A549 treated with GW870086 at 1 μM for 4 hours (cell line): ENCODE measurements at places on chromosomes 2 and 18. TPM values are rescaled to one million over a fixed set of nuclear protein-coding genes. Genes with fewer than 3 reads are reported as not detected.

The MOB1A gene
- 67.3 to 91.6 TPM (median 83.7 TPM) in 5 replicates for total RNA-seq

The GAL3ST2 gene
- 0.10 to 0.34 TPM (median 0.13 TPM) in 5 replicates for total RNA-seq

The NOL4 gene
- not detected in 5 replicates for total RNA-seq

The SERPINB11 gene
- 0.13 to 0.17 TPM (median 0.15 TPM) in 3 of 5 replicates, not detected in the others for total RNA-seq

The ANKZF1 gene
- total RNA-seq = 12.4 to 16.6 TPM (median 16.2 TPM) in 5 replicates

The ONECUT2 gene
- 0.25 to 0.61 TPM (median 0.34 TPM) in 5 replicates for total RNA-seq

The ACMSD gene
- not detected in 5 replicates for total RNA-seq

The TXNDC2 gene
- 0.08 to 0.22 TPM (median 0.14 TPM) in 4 of 5 replicates, not detected in the other for total RNA-seq

The CRACDL gene
- total RNA-seq = 3.2 to 4.4 TPM (median 3.2 TPM) in 5 replicates

The ASB3 gene
- 9.1 to 12.5 TPM (median 11.9 TPM) in 5 replicates for total RNA-seq

The FBXO48 gene
- total RNA-seq = 0.34 to 0.61 TPM (median 0.52 TPM) in 5 replicates

The CYBRD1 gene
- total RNA-seq = 22.7 to 33.3 TPM (median 29.8 TPM) in 5 replicates

The UGT1A4 gene
- total RNA-seq = not detected in 5 replicates

The CAVIN2 gene
- 22.2 to 35.7 TPM (median 34.2 TPM) in 5 replicates for total RNA-seq

The IL36G gene
- total RNA-seq = 0.13 TPM in 1 of 5 replicates, not detected in the others

The PID1 gene
- total RNA-seq = 3.0 to 4.0 TPM (median 3.7 TPM) in 5 replicates

The ADGRF3 gene
- total RNA-seq = 0.03 to 0.26 TPM (median 0.10 TPM) in 5 replicates

The ANO7 gene
- total RNA-seq = 1.5 to 2.3 TPM (median 1.7 TPM) in 5 replicates

The CNTNAP5 gene
- total RNA-seq = not detected in 5 replicates

The NGEF gene
- 14.5 to 19.4 TPM (median 18.1 TPM) in 5 replicates for total RNA-seq

The ACADL gene
- 0.06 to 0.09 TPM (median 0.07 TPM) in 3 of 5 replicates, not detected in the others for total RNA-seq

The CYRIA gene
- 0.13 to 0.29 TPM (median 0.23 TPM) in 4 of 5 replicates, not detected in the other for total RNA-seq

The CCDC74A gene
- 12.3 to 14.7 TPM (median 14.3 TPM) in 5 replicates for total RNA-seq

The CCL20 gene
- total RNA-seq = 2.4 to 7.5 TPM (median 5.4 TPM) in 5 replicates

The PDIA6 gene
- 302 to 377 TPM (median 359 TPM) in 5 replicates for total RNA-seq

The EHD3 gene
- 7.0 to 8.3 TPM (median 7.7 TPM) in 5 replicates for total RNA-seq

The REEP1 gene
- total RNA-seq = 0.77 to 1.1 TPM (median 1.1 TPM) in 5 replicates
